Activated CD8-positive, alpha-beta T cell treated with anti-CD3 and anti-CD28 coated beads for 36 hours (primary cell): ENCODE measurements at places on chromosomes 1 and 21. TPM values are rescaled to one million over a fixed set of nuclear protein-coding genes. Genes with fewer than 3 reads are reported as not detected.

- H3K4me1 ChIP-seq, result peaks cover 12% of the 10 kb centered on the region
- H3K27ac ChIP-seq, result no peak overlapping the region
- H3K36me3 ChIP-seq, result peaks cover 2% of the 10 kb centered on the region
- H3K27me3 ChIP-seq, result no peaks in the 10 kb centered on the region
Measured at GRCh38 chr1:183918589-183918988, 113.7 kb downstream of the RGL1 start.

DNA sequence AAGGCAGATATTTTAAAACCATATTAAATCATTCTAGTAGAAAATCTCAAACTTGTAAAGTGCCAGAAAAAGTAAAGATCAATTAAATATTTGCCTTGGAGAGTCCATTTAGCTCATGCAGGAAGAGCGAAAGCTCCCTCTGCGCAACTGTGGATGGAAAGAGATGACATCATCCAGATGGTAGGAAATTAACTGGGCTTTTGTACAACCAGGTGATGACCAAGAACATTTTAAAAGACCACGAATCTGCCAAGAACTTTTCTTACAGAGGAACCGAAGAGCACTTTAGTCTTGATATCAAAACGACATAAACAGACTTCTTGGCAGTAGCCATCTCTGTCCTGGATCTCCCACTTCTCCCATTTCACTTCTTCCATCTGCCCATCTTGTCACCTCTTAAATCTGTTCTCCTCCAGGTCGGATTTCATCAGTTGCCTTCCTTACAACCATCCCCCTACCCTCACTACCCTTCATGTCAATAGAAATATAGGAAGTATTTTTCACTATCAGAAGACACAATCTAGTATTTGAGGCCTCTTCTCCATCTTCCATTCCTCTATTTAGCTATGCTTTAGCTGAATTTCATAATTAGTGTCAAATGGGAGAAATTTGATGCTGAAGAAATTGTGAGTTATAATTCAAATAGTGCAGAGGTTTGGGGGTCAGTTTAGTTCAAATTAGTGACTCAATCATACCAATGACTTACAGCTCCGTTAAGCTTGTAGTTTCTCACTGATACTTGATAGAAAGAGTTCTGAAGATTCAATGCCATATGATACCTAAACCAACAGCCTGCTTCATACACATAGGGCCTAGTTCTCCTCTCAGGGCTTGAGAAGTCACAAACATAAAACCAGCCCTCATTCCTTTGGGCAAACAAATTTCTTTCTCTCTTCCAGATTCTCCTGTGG lies 22.0 kb upstream of the DNASE2B start:
- no peaks in the 10 kb centered on the region for H3K27me3 ChIP-seq
- no peak overlapping the region for H3K27ac ChIP-seq
- no peaks in the 10 kb centered on the region for H3K4me1 ChIP-seq
- no peak overlapping the region for H3K4me3 ChIP-seq
- DNase-seq, result no peak
- H3K36me3 ChIP-seq, result no peaks in the 10 kb centered on the region

ZP4 gene
- not detected for total RNA-seq

- no peak overlapping the region for H3K27ac ChIP-seq
- H3K36me3 ChIP-seq, result no peaks in the 10 kb centered on the region
- H3K4me1 ChIP-seq, result peaks cover 26% of the 10 kb centered on the region
- DNase-seq, result no peak
Measured at GRCh38 chr1:166166329-166166697, 488 bp downstream of the FAM78B start.

TXNDC12 gene
- total RNA-seq, result 24.3 TPM

DNA sequence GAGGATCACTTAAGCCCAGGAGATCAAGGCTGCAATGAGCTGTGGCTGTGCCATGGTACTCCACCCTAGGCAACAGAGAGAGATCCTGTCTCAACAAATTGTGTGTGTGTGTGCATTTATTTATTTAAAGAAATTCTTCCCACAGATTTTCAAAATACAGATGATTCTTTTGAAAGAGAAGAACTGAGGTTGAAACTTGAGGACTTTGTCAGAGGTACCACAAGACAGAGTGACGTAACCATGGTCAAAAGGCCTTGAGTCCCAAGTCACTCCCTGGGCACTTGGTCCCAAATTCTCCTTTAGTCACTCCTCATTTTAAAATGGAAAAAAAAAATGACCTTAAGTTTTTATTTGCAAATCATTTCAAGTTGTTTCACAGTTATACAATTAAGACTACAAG lies 57.4 kb downstream of the TIAM1 start:
- no peaks in the 10 kb centered on the region for H3K27me3 ChIP-seq
- no peak for DNase-seq
- peaks cover 11% of the 10 kb centered on the region for H3K36me3 ChIP-seq
- no peak overlapping the region for H3K4me3 ChIP-seq
